ENCODE measurements at places on chromosomes 2 and 18.

DNA sequence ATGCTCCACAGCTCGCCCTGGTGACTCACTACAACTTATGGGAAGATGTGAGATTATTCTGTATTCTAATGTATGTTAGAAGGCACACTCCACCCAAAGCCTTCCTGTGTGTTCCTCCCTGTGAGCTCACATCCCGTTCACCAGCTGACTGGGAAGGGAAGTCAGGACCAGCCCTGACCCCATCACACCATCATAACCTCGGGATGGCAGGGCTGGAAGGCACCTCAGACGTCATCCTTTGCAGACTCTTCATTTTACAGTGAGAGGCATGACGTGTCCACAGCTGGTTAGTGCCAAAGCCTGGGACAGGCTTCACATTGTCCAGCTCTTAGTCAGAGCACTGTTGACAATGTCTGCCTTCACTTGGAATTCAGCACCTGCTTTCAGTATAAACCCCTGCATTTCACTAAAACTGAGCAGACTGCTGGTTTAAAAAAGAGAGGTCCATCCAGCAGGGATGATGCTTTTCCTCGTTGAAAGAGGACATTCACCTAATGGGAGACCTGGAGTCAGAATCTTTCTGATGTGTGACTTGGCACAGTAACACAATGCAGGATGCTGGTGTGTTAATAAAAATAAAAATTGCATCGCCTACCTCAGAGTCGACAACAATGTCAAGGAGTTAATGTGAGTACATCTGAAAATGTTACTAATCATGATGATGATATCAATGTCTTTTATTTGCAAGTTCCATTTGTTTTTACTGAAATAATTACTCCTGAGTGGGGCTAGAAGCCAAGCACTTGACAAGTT is 418.0 kb upstream of the TNP1 start:
- no peak for DNase-seq

GRCh38 chr2:147913701-147914480 is 69.1 kb downstream of the ACVR2A start:
- no peak for DNase-seq

GRCh38 chr2:147945660-147946059 is 74.9 kb downstream of the ORC4 start:
- no peak for DNase-seq

DNA sequence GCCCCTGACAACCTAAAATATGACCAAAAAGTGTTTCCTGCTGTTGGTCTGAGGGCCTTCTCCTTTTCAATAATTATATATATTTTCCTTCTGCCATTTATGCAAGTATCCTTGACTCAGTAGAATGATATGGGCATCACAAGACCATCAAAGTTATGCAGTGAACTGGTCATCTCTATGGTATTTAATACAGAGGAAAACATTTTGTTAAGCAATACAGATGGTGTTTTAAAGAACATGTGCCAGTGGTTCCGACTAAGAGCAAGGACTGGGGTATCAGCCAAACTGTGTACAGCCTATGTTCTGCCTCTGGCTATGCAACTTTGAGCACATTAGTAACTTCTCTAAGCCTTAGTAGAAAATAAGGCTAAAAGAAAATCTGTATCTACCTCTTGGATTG is 179.0 kb downstream of the TRABD2A start:
- DNase-seq: no peak

- DNase-seq: no peak
Measured at GRCh38 chr2:140177086-140177485, 1396.9 kb upstream of the NXPH2 start.

DNA sequence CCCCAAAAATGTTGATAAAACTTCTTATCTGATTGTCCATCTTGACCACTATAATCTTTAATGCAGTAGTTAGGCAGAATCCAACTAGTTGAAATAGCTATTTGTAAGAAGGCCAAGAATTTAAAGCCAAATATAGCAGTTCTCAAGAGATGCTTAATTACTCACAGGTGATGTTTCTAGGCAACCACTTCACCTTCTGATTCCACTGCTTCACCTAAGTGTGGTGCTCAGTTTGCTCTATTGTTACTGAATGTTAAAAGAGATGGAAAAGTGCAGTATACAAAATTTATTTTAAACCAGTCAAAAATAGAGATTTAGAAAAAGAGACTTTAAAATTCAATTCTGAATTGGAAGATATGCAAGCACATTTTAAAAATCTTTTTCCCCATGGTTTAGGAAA is 539.4 kb downstream of the ZNF804A start:
- DNase-seq: no peak

GRCh38 chr2:237720444-237720843 is 78.1 kb upstream of the RBM44 start:
- DNase-seq: no peak

DNA sequence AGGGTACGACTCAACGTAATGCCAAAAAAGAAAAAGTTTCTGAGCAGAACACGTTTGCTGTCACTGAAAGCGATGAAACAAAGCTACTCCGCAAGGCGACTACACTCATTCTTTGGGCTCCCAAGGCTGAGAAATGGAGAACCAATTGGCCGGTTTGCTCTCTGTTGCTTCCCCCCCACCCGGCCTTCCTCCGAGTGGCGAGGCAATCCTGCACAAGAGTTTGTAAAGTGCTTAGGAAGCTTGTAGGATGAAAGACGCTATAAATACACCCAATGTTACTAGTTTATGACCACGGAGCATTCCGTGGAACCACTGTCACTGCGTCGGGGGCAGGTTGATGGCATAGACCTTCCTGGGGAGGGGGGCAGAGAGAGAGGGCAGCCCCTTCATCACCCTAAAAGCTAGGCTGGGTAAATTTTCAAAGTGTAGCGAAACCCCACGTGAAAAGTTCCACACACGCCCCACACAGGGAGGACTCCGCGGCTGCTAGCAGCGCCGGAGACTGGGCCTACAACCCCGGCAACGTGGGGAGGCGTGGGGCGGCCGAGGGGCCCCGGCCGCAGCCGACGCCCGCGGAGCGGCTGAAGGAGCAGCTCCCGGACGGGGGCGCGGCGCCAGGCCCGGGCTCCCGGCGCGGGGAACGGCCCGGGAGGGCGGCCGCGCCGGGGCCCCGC is 915 bp downstream of the CUL3 start:
- DNase-seq: no peak

- DNase-seq: no peak
Measured at GRCh38 chr2:83054751-83055150, 1404.3 kb downstream of the SUCLG1 start.

DNA sequence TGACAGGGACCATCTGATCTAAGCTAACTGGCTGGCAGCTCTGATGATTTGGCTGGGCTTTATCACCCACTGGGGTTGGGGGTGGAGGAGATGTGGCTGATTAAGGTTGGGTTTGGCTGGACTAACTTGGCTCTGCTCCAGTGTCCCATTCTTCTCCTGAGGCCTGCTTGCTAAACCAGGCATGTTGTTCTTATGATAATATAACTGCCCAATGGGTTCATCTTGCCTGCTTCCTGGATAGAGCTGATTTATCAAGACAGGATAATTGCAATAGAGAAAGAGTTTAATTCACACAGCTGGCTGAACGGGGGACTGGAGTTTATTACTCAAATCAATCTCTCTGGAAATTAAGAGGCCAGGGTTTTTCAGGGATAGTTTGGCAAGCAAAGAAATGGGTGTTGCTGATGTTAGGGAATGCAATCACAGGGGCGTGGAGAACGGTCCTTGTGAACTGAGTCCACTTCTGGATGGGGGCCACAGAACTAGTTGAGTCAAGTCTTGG is 150.4 kb downstream of the PTH2R start:
- no peak for DNase-seq

DNA sequence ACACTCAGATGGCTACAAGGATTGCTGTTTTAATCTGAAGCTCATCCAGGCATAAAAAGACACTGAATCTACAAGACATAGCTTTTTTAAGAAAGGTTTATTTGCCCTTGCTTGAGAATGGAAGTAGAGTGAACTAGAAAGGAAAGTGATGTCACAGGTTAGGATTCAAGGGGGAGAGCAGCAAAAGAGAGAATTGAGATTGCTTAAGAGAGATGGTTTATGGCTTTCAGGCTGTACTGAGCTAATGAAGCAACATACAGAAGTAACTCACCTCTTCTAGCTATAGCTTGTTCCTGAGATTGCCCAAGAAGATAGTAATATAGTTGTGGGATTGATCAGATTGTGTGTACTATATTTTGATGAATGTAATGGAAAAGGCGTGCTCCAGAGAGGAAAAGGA is 26.1 kb upstream of the ACVR2A start:
- DNase-seq: no peak

DNA sequence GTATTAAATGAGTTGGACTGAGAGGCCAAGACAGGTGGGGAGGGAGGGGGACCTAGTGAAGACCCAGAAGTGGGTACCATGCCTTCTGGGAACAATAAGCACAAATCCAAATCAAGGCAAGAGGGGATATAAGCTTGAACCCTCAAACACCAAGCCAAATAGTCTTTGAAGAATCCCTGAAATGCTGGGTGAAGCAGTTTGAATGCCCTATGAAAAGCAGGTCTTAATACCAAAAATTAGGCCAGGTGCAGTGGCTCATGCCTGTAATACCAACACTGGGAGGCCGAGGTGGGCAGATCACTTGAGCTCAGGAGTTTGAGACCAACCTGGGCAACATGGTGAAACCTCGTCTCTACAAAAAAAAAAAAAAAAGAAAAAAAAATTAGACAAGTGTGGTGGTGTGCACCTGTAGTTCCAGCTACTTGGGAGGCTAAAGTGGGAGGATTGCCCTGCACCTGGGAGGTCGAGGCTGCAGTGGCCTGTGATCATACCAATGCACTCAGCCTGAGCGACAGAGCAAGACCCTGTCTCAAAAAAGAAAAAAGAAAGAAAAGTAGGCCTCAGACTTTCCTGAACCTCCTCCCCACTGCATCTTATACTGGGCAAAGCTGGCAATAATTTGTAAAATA is 3.5 kb downstream of the PCBP1 start:
- no peak for DNase-seq

DNA sequence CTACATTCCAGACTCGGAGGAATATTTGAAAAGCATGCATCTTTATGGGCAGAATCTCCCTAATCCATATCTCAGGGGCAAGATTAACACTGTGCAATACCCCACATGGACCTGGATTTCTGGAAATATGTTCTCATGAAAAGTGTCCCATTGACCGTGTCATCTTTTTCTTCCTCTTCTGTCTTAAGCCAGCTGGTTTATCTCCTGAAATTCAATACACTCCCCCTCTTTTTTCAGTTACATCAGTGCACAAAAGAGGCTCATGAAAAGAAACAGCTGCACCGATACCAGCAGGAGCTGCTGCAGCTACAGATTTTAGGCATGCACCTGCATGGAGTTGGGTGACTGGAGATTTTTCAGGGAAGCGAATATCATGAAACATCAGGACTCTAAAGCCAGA is 117.2 kb downstream of the SLC4A3 start:
- DNase-seq: no peak

DNA sequence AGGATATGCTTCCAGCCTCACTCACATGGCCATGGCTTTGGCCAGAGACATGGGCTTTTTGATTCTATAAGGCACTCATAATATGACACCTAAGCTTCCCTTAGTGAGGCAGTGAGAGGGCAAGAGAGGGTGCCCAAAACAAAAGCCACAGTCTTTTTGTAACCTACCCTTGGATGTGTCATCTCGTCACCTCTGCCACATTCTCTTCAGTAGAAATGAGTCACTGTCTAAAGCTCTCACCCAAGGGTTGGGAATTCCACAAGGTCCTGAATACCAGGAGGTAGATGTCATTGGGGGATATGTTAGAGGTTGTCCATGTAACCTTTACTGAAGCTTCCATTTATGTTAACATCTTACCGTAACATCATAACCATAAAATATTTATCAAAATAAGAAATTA is 108.4 kb downstream of the ALMS1 start:
- no peak for DNase-seq

Data from activated gamma-delta T cell treated with anti-CD3 and anti-CD28 coated beads, Interleukin-2, amount 50 U/mL, for 16 hours (primary cell).